NCI-H524 (cell line): ENCODE measurements at places on chromosomes 12 and 14.

GRCh38 chr12:28489246-28489645 lies 299.0 kb downstream of the CCDC91 start:
- no peak for DNase-seq

GRCh38 chr14:85527445-85528035 lies 2.4 kb upstream of the FLRT2 start:
- DNase-seq: no peak

- DNase-seq: no peak
Measured at GRCh38 chr12:121214855-121215745, 5.2 kb downstream of the P2RX4 start.

- DNase-seq: peak; percentile 64
Measured at GRCh38 chr12:1936406-1937320, 18.2 kb upstream of the CACNA2D4 start.

- DNase-seq: no peak
Measured at GRCh38 chr14:68379510-68380328, 413.1 kb downstream of the ZFP36L1 start.

DNA sequence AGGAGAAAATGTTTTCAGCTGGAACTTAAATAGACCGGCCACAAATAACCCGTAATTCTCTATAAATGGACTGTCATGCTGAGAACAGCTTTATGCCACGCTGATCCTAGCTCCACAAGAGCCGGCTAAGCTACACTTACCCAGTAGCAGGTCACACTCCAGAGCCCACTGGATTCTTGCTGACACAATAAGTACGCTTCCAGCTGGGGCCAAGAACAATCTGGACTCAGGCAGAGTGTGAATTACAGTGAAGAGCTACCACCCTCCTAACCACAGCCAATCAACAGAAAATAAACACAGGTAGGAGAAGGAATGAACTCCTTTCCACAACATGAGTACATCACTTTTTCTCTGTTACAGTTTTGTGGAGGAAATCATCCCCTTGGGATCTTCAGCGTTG lies 531.3 kb downstream of the GALC start:
- peak; percentile 86 for DNase-seq

DNA sequence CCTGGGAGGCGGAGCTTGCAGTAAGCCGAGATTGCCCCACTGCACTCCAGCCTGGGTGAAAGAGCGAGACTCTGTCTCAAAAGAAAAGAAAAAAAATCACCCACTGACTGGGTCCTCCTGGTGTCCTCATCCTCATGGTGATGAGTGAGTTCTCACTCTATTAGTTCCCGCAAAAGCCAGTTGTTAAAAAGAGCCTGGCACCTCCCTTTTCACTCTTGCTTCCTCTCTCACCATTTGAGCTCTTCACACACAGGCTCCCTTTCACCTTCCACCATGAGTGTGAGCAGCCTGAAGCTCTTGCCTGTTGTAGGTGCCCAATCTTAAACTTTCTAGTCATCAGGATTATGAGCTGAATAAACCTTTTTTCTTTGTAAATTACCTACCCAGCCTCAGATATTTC lies 176.4 kb downstream of the SLC38A4 start:
- no peak for DNase-seq

DNA sequence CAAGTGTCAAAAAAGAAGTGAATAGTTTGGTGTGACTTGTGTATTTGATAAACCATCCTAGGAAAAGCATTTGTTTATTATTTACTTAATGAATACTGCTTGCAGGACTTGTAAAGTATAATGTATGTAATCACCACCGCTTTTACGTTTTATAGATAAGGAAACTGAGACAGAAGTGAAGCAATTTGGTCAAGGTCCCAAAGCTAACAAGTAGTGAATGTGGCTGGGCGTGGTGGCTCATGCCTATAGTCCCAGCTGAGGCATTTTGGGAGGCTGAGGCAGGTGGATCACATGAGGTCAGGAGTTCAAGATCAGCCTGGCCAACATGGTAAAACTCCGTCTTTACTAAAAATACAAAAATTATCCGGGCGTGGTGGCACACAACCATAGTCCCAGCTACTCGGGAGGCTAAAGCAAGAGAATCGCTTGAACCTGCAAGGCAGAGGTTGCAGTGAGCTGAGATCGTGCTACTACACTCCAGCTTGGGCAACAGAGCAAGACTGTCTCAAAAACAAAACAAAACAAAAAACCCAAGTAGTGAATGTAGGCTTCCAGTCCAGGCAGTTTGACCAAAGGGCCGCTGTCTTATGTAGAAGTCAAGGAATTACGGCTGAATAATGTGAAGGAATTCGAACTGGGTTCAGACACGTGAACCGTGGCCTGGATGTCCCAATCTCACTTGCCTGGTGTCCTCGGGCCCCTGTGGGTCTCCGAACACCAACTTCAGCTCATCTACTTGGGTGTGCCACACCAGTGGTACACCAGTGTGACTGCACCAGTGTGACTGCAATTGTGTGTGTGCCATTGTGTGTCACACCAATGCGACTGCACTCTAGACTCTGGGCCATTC lies 88.3 kb upstream of the MED13L start:
- no peak for DNase-seq

DNA sequence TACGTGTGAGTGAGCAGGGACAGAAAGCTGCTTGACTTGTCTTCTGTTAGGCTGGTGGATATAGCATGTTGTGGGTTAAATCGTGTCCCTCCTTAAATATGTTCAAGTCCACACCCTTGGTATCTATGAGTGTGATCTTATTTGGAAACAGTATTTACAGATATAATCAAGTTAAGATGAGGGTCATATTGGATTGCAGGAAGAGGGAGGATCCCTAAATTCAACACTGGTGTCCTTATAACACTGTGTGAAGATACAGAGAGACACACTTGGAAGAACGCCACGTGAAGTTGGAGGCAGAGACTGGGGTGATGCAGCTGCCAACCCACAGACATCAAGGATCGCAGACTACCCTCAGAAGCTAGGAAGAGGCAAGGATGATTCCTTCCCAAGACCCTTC lies 275.2 kb upstream of the SSTR1 start:
- no peak for DNase-seq

GRCh38 chr14:80926397-80927082 lies 15.0 kb downstream of the CEP128 start:
- no peak for DNase-seq

DNA sequence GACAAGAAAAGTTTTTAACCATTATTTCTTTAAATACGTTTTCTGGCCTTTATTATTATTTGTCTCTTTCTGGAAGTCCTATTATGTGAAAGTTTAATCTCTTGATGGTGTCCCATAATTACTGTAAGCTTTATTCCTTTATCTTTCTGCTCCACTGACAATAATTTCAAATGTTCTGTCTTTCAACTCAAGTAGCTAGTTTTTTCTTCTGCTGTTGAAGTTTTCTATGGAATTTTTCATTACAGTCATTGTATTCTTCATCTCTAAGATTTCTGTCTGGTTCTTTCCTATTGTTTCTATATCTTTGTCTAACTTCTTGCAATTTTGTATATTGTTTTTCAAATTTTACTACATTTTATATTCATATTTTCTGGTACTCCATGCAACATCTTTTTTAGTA lies 173.6 kb upstream of the MGAT4C start:
- no peak for DNase-seq

DNA sequence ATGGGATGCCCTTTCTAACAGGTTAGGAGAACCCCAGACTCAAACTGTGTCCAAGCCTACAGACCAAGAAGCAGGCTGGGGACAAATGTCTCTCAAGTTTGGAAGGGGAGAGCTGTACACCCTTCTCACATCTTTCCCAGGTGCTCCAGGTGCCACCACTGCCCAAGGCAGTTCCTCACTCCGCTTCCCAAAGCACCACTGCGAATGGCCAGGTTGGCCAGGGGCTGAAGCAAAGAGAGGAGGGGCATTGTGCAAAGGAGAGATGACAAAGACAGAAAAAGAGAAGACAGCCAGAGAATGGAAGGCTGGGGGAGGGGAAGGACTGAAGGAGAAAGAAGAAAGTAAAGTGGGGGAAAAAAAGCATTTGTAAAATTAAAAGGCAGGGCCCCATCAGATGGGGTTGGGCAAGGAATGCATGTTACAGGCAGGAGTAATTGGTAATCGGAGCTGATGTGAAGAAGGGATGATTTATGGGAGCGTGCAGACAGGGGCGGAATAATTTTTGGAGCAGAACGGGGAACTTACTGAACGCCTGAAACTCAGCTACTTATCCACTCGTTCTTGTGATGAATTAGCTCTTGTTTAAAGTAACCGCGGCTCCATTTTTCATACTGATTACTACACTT lies 165.8 kb downstream of the ESRRB start:
- peak; percentile 28 for DNase-seq
